ENCODE measurements at places on chromosomes 1 and 21.

DNA sequence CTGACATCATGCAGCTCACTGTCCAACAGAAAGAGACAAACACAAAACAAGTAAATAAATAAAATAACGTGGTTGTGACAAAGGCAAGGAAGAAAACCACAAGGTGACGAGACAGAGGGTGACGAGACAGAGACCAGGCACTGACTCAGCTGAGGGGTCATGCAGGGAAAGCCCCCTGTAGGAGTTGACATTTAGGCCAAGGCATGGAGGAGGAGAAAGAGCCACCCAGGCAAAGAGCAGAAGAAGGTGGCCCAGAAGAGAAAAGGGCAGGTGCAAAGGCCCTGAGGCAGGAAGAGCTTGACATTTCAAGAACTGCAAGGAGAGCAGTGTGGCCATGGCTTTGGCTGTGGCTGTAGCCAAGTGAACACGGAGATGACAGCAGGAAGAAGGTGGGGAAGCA is 65.1 kb upstream of the ID3 start:
- DNase-seq = no peak

GRCh38 chr1:19661721-19662228 is 2.9 kb upstream of the HTR6 start:
- DNase-seq = no peak

DNA sequence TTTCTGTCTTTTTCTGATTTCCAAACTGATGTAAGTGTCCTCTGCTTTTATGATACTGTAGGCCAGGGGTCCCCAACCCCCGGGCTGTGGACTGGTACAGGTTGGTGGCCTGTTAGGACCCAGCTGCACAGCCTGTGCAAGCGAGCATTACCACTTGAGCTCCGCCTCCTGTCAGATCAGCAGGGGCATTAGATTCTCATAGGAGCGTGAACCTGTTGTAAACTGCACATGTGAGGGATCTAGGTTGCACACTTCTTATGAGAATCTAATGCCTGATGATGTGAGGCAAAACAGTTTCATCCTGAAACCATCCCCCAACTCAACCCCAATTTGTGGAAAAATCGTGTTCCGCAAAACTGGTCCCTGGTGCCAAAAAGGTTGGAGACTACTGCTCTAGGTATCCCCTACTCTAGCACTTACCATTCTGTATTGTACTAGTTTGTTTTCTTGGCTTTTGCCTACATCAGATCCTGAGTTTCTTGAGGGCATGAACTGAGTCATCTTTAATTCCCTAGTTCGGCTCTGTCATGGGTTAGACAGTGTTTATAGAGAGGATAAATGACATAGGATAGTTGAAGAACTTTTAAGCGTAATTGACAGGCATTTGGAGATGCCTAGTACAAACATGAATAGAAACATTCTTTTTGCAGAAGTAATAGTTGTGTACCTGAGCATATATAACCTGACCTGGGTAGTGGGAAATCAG is 4.1 kb downstream of the ABCD3 start:
- DNase-seq = no peak

- DNase-seq = no peak
These were observed 24.6 kb upstream of the SLC35A3 start for GRCh38 chr1:99945174-99945573.

- DNase-seq = no peak
These were observed 24.4 kb upstream of the ZC3H12A start for GRCh38 chr1:37449936-37450335.

GRCh38 chr1:245875581-245876261 is 631.4 kb downstream of the SMYD3 start:
- no peak for DNase-seq

GRCh38 chr21:14737284-14737691 is 191.2 kb upstream of the SAMSN1 start:
- no peak for DNase-seq

DNA sequence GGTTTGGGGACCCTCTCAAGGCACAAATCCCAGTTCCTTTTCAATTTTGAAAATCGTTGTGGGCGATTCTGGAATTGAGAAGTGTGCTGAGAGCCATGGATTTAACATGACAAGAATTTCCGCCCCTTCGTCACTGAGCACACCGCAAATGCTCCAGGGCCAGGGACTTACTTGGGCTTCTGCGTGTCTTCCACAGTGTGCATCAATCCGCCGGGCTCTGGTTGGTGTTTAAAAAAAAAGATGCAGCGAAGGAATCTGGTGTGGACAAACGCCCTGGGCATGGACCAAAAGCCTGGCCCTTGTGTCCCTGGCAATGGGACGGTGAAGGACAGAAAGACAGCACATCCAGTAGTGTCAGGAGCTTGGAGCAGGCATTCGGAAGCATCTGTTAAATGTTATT is 696 bp upstream of the CLDN14 start:
- no peak for DNase-seq

DNA sequence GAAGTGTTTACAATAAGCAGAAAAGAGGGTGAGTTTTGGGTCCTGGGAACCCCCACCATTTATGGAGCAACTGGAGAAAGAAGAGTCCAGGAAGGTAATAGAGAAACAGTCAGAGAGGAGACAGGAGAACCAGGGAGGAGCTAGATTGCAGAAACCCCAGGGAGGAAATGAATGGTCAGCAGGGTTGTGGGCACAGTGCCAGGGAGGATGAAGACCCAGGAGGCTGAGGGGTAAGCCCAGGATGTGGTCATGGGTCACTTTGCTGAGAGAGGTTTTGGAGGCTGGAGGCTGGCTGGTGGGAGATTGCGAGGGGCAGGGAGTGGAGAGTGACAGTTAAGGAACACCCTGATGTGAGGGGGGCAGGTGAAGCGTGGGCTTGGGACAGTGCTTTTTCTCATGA is 169.9 kb upstream of the CSF3R start:
- DNase-seq = no peak

DNA sequence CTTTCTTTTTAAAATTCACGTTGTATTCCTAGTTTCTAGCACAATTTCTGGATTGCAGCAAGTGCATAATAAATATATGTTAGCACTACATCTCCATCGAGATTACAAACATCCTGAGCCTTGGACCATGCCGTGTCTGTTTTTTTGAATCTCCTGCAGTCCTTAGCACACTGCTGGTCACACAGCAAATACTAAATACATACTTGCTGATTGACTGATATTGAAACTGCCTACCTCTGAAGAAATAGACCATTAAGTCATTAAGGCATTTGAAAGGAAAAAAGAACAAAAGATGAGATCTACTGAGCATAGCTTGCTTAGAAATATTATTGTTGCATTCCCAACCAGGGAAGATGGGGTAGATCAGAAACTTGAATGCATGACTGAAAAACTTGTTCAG is 369.1 kb downstream of the PTBP2 start:
- DNase-seq = no peak

GRCh38 chr1:83995649-83996048 is 3.3 kb downstream of the TTLL7 start:
- DNase-seq = no peak

- DNase-seq = no peak
These were observed 563.0 kb upstream of the NEGR1 start for GRCh38 chr1:72845381-72845780.

DNA sequence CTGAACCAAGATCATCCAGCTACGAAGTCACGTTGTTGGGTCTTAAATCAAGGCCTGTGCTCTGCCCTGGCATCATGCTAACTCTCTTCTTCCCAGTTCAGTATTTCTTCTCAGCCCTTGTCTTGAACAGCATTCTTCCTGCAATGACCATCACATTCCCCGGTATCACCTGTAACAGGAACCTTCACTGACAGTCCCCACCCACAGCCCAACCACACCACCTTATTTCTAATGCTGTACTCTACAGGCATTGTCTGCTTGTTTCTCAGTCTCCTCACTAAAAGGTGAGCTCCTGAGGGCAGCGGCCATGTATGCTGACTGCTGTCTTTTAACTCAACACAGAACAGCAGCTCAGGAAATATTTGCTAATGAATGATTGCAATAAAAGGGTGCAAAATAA is 54.0 kb downstream of the DAB1 start:
- DNase-seq = no peak

DNA sequence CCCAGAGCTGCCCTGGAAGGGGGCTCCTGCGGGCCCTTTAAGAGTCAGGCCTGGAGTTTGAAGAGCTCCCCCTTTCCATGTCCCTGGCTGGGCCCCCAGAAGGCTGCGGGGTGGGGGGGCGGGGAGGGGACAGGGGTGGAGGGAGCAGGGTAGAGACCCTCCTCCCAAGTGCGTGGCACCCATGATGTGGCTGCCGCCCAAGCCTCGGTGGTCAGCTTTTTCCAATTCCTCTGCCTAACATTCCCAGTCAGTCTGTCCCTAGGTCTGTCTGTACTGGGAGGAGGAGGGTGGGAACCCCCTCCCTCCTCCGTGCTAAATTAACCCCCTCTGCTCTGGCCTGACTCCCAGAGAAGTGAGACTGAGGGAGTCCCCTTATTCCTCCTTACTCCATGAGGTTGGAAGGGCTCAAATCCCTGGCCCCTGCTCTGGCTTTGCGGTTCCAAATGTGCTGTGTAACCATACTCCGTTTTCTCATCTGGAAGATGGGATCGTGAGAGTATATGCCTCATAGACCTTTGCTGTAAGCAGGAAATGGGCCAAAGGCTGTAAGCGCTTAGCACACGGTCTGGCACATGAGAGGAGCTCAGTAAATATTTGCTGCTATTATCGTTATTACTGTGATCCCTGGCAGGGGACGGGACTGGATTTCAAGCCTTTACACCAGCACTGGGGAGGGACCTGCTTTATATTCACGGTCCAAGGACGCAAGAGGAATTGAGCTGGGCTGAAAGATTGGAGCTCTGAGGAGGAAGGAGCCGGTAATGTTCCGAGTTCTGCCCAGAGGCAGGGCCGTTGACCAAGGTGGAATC is 658 bp upstream of the COL16A1 start:
- DNase-seq = no peak

DNA sequence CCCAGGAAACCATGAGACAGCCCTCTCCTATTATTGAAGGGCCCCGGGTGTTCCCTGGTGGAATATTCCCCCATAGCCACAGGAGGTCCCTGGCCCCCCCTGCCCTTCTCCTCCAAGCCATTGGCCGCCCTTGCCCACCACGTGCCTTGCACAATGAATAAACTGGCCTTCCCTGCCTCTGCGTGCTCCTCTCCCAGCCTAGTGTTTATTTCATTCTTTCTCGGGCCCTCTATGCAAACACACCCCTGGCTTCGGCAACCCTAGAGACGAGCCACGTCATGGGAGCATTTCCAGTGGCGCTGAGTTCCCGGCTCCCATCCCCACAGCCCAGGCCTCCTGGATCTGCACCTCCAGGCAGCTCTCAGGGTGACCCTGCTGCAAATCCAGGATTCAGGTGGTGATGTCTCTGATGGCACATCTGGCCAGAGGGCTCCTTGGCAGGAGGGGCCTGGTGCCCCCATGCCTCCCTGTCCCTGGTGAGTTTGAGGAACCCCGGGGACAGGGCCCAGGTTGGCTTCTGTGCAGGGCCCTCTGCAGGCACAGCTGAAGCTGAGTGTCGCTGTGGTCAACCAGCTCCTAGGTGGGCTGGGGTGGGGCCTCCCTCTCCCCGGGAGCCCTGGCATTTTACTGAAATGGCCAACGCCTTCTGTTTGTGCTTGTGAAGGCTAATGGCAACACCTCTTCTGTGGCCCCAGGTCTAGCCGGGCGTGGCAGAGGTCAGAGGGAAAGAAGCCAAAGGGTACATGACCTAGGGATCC is 6.2 kb downstream of the KRTAP10-12 start:
- DNase-seq = no peak

DNA sequence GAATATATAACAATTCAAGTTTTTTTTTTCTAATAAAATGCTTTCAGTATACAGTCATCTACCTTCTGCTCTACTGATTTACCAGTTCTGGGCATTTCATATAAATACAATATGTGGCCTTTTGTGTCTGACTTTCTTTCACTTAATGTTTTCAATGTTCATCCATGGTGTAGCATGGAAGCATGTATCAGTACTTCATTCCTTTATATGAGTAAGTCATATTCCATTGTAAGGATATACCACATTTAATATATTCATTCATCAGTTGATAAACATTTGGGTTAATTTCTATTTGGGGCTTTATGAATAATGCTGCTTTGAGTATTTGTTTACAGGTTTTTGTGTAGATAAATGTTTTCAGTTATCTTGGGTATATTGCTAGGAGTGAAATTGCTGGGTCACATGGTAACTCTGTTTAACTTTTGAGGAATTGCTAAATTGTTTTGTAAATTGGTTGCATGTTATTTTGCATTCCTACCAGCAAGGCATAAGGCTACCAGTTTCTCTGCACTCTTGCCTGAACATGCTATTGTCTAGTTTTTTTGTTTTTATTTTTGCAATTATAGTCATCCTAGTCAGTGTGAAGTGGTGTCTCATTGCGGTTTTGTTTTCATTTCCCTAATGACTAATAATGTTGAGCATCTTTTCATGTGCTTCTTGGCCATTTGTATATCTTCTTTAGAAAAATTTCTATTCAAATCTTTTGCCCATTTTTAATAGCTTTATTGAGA is 206.1 kb downstream of the TM2D1 start:
- DNase-seq = no peak

GRCh38 chr1:228018961-228019721 is 12.3 kb downstream of the WNT3A start:
- no peak for DNase-seq

- DNase-seq = peak; percentile 54
These were observed 49.2 kb upstream of the POFUT2 start for GRCh38 chr21:45336870-45337269.

DNA sequence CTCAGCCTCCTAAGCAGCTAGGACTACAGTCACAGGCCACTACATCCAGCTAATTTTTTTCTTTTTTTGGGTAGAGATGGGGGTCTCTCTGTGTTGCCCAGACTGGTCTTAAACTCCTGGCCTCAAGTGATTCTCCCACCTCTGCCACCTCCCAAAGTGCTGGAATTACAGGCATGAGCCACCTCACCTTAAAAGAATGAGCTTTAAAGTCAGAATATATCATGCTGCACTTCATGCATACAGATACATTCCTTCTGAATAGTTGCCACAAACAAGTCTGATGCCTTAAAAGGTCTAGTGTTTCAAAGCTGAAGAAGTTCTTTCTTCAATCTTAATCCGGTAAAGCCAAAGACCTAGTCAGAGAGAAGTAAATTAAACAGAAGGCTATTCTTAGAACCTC is 23.8 kb upstream of the CPLANE2 start:
- no peak for DNase-seq

DNA sequence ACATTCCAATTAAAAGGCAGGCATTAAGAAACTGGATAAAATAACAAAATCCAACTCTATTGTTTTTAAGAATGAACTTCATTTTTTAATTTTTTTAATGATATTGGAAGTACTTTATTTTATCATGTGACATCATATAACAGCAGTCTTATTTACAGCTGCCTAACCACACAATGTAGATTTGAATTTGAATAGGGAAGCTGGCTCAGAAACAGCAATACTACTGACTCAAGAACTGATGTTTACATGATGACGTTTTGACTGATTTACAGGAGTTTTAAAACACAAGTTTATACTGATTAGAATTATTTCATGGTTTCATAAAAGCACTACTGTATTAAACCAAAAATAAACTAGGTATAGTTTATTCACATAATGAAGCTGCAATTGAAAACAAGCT is 348.7 kb upstream of the NR5A2 start:
- DNase-seq = no peak

DNA sequence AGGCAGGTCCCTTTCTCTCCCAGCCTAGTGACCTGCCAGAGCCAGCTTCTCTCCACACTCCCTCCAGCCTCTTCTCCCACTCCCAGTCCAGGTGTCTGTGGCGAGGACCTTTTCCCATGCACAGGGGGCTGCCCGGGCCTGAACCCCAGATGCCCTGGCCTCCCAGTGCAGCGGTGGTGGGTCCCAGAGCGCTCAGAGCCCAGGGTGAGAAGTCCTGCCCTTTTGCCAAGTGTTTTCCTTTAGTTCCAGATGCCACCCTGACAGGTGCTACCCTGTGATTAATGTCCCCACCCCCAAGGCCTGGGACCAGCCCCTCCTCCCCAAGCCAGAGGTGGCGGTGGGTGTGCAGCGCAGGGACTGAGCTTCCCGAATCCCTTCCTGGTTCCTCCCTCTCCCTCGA is 90.4 kb downstream of the PAX7 start:
- DNase-seq = no peak

Data from nucleus accumbens (tissue), 56 donors.